Activated naive CD4-positive, alpha-beta T cell (primary cell): ENCODE measurements at places on chromosomes 7 and 10.

GRCh38 chr10:103175580-103176285 is 17.3 kb downstream of the NT5C2 start:
- DNase-seq: no peak

DNA sequence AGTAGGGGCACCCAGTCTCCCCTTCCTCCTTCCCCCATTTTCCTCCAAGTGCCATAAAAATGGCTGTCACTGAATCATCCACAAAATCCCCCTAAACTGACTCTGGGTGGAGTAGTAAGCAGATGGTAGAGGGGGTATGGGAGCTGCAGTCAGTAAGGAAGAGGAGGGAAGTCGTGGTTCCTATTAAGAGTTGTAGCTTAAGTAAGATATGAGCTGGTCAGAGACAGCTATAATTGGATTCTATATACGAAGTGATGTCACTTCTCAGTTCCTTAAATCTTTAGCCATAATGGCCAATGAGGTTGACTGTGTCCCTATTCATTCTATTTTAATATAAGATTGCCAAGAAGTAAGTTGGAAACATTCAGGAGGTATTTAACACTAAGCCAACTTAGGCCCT is 131.7 kb downstream of the SLC16A9 start:
- DNase-seq: no peak

- no peak for DNase-seq
Observed at GRCh38 chr10:108597657-108598319, 1325.5 kb downstream of the XPNPEP1 start.

DNA sequence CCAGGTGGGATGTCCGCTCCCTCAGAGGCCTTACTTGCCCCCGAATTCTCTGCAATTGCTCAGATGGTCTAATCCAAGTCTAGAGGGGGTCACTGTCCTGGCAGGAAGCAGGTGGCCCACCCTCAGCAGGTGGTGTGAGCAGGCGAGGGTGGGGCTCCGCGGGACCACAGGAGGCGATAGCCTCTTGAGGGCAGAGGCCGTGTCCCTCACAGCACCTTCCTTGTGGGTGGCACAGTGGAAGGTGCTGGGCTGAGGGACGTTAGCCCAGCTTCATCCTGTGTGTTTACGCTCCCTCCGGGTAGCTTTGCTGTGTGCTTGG is 38.3 kb upstream of the INPP5A start:
- DNase-seq: no peak

- DNase-seq: no peak
Observed at GRCh38 chr10:48254750-48255512, 19.6 kb downstream of the FRMPD2 start.

- no peak for DNase-seq
Observed at GRCh38 chr10:13808556-13809391, 222.0 kb downstream of the PRPF18 start.
